ENCODE measurements at places on chromosomes 1 and 21.

GRCh38 chr1:46408356-46409062 is 14.4 kb downstream of the FAAH start:
- DNase-seq: no peak

DNA sequence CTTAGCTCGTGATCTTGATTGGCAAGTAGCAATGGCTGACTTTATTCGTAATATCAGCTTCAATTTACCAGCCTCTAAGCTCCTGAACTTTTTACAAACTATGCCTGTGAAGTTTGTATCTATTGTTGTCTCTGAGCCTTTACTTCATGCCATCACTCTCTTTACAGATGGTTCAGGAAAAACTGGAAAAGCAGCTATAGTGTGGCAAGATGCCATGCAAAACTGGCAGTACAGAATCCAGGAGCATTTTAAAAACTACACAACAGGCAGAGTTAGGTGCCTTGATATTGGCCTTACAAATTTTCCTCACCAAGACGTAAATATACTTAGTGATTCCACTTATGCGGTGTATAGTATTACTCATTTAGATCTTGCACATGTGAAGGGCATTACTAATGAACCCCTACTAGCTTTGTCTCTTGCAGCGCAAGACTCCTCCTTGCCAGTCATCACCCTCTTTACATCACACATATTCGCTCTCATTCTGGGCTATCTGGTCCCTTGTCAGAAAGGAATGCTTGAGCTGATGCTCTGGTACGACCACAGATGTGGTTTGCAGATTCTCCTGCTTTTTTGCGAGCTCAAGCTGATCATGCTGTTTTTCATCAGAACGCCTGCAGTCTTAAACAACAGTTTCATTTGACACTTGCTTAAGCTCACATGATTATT is 36.3 kb downstream of the CLCA1 start:
- DNase-seq: no peak

DNA sequence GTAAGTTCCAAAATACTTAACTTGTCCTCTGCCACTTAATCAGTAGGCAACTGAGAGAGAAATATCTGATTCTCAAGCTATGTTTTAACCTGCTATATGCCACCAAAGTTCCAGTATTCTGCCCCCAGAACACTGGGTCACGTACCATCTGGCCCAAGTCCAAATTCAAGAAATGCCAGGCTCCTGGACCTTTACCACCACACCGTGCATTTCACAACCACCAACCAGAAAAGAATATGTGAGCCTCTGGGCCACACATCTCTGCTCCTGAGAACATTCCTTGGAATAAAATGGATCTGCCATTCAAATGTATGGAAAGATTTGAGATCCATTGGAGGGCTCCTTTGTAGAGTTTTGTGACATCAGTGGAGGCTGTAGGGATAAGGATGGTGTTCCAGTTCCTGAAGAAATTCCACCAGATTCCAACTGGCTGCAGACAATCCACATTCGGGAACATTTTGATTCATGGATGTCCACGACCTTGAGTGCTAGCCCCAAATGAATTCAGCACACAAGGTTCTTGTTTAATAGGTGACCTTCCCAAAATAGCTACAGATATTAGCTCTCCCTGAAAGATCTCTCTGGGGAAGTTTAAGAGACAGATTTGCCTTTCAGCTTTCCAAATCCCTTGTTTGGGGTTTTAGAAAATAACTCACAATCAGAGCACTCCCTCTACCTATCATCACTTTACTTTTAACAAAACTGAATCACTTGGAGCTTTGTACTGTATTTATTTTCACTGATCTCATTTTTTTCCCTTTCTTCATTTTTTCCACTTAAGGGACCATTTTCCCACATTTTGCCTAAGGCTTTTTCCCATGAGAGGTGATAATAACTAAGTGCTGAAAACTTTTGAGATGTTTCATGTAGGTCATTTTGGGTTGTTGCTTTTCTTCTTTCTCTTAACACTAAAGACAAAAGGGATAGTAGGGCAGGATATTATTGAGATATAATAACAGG is 128.4 kb upstream of the ZC3H11B start:
- DNase-seq: no peak

- DNase-seq: no peak
Observed at GRCh38 chr1:178122283-178122682, 28.4 kb downstream of the RASAL2 start.

DNA sequence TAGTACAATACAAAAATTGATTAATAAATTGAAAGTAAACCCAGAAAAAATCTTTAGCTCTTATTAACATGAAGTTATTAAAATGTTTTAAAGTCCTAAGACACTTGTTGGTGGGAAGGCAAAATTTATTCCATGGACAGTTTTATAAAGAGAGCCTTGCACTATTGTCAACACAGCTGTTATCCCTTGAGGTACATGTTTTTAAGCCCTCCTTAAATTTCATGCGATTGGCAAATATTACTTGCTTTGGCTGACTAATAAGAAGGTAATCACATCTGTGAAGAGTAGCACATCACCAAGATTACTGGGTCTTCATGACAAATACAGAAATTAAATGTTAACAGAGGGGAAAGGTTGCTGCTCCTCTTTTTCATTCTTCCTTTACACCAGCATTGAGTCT is 611.1 kb downstream of the BRINP3 start:
- DNase-seq: no peak

DNA sequence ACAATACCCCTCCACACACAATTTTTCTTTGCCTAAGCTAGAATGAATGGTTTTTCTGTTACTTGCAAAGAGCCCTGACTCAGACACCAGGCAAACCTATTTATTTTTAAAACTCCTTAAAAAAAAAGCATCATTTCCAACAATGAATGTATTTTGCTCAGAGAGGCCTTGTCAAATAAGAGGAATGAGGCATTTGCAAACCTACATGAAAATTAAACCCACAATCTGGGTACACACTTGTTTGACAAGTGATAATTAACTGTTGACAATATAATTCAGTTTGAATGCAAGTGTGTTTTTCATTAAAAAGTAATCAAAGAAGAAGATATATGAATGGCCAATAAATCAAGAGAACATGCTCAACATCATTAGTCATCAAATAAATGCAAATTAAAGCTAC is 339.5 kb downstream of the PTPRU start:
- no peak for DNase-seq

GRCh38 chr1:164772635-164773034 is 213.7 kb downstream of the PBX1 start:
- no peak for DNase-seq

DNA sequence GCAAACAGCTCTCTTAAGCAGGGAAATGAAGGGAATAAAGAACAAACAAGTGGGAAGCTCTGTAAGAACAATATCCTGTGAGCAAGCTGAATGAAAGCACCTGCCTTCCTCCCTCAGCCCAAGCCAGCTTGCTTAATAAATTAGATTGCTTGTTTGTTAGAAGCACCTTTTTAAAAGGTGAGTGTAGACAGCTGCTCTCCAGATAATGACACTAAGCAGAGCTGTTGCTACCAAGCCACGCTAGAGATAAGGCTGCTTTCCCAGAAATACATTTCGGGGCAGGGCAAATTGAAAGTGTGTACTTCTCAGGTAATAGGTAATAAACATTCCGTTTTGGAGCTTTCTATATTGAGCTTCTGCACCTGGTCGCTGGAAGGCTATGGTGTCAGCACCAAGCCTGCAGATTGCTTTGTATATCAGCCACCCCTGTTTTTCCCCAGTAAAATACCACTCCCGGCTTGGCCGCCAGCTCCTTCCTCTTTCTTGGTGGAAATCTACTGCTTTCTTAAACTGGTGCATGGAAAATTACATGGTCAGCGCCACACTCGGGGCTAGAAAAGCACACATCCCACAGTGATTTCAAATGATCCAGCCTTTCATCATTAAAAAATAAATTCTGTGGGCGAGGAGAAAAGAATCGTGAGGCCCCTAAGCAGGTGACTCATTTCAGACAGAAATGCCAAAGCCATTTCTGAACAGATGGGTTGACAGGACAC is 151.3 kb downstream of the ETS2 start:
- DNase-seq: no peak

- DNase-seq: no peak
Observed at GRCh38 chr1:8937701-8938100, 8.0 kb upstream of the CA6 start.

GRCh38 chr1:9442278-9442846 is 96.9 kb upstream of the SLC25A33 start:
- DNase-seq: no peak

GRCh38 chr21:44699502-44700001 is 2.6 kb downstream of the KRTAP10-12 start:
- no peak for DNase-seq

DNA sequence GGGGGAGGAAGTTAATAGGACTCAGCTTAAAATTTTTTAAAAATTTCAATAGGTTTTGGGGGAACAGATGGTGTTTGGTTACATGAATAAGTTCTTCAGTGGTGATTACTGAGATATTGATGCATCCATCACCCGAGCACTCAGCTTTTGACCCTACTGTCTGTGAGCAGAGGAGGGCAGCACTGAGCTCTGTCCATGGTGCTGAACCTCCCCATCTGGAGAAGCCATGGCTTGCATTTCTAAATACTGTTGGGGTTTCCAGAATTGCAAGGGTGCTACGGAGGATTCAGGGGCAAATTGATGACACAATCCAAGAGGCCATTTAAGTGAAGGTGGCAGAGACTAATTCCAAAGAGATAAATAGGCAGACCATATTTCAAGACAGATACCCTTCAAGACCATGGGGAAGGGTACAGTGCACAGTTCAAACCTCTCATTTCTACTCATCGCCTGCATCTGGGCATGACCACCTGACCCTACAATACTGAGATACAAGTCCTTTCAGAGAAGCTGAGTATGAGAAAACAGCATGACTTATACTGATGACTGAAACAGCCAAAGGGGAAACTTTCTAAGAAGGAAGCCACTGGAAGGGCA is 17.2 kb downstream of the SYT2 start:
- DNase-seq: peak; percentile 70

DNA sequence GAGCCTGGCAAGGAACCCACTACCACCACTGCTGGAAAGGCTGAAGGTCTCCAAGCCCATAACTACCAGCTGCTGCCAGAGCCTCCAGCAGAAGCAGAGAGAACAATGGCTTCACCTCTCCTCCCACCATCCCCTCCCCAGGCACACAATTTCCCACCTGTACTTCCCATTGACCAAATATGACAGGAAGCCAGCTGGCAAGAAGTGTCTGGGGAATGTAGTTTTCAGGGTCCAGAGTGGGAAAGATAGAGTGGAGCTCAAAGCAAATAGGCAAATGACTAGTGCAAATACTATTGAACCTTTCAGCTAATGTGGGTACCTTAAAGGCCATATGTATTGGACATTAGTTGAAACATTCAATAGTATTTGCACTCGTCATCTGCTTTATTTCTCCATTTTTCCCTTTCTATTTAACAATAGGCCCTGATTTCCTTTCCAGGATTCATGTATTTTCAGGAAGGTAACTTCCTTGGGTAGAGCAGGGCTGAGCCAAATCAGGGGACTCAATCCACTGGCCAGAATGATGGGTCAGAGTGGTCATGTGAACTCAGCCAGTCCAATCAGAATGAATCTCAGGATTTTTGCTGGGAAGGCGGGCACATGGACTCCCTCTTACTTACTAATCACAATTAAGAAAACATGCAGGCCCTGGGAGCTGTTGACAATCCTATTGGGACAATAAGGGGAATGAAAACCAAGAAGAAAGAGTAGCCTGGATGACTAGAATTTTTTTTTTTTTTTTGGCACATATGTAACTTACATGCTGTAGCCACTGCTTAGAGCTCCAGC is 12.1 kb upstream of the NFYC start:
- DNase-seq: no peak

DNA sequence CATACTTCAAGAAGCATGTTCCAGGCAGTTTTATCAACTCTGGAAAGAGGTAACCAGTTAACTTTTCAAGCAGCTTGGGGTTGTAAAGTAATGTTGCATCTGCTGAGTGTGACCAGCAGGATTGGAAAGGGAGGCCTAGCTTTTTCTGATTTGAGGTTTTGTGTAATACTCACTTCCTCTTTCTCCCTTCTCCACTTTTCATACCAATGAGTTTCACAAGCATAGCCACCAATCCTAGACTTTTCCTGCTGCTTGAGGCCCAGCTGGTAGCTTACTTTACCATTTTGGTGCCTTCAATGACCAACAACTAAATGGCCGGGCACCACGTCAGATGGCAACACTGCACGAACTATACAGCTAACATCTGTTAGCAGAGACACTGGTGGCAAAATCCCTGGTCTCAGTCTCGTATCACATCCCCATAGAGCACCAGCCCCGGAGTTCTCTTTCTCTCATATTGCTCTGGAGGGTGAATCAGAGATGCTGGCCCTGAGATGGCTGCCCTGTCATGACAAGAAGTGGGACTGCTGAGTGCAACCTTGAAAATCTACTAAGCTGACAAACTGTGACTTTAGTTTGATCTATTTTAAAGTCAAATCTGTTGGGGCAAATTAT is 14.8 kb upstream of the GPR88 start:
- no peak for DNase-seq

DNA sequence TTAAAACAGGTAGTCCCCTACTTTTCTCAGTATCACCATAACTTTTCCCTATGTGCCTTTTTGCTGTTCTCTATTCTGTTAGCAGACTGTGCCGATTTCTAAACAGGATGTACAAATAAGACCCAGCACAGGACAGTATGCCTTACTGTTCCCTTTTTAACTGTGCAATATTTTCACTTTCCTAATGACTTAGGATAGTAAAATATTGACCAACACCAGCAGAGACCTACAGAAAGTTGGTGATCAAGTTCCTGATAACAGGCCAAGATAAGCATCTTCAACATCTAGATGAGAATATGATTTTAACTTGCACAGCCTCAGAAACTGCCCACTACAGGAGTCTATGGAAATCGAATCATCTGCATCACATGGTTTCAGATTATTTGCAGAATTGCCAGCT is 42.0 kb downstream of the ADSS2 start:
- DNase-seq: no peak

DNA sequence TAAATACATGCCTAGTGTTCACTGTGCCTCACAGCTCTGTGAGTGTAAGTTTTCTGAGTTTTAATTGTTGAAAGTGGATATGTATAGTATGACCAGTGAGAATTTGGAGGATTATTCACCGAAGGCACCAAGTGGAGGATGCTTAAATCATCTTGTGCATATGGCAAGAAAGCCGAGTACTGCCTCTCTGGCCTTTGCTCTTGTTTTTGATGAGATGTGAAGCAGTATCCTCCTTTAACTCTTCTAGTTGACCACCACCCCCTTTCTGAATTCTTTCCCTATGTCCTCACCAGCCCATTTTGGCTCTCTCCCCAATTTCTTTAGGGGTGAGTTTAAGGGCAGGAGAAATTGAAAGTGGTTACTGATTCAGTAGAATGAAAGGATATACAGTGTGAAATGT is 130.4 kb downstream of the SYT2 start:
- DNase-seq: no peak

DNA sequence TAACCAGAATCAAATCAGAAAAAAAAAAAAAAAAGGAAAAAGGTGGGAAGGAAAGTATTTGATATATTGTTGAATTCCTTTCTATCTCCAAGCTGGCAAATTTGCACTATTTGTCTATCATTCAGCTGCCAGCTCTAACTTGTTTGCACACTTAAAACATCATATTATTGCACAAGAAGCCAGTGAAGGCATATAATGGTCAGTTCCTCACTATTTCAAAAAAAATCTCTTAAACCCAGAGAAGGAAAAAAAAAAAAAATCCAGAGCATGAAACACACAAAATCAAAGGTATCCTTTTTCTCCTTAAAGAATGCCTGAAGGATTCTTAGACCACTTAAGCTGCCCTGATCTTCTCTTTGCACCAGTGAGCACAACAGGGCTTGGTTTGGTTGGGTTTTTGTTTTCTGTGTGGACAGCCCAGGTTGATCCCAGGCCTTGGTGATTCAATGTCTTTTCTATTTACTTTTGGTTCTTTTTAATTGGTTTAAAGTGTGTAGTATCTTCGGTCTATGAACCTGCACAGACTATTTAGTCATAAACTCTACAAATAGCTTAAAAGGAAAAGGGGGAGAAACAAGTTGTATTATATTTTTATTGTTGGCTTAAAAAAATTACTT is 40.2 kb downstream of the DUSP10 start:
- DNase-seq: no peak

- DNase-seq: no peak
Observed at GRCh38 chr21:35644523-35644922, 415.8 kb downstream of the SETD4 start.

Measured in glutamatergic neuron (in vitro differentiated cells).